ENCODE measurements at places on chromosomes 6 and 20. TPM values are rescaled to one million over a fixed set of nuclear protein-coding genes. Genes with fewer than 3 reads are reported as not detected.

DNA sequence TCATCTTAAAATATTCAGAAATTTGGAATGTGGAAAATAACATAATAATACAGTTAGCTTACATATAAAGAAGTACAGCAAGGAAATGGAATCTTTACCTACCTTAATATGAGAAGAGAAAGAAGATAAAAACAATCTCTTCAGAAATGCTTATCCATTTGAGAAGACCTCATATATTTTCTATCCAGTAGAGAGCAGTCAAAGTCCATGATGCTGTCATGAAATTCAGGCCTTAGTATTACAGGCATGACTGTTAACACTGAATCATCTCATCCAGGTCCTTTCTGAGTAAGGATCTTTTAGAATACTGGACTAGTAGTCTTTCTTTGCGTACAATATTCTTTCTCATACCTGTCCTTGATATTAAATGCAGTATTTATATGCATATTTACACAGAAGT is 713.4 kb downstream of the CD109 start:
- no peak for DNase-seq
- H3K4me3 ChIP-seq = no peak overlapping the region
- no peaks in the 10 kb centered on the region for H3K36me3 ChIP-seq
- H3K4me1 ChIP-seq = no peaks in the 10 kb centered on the region
- no peak overlapping the region for H3K27ac ChIP-seq

- H3K27me3 ChIP-seq = no peaks in the 10 kb centered on the region
- no peak overlapping the region for H3K4me3 ChIP-seq
- H3K4me1 ChIP-seq = no peaks in the 10 kb centered on the region
- DNase-seq = no peak
- peaks cover 62% of the 10 kb centered on the region for H3K36me3 ChIP-seq
Observed at GRCh38 chr6:7224731-7225130, 88.3 kb downstream of the SSR1 start.

DNA sequence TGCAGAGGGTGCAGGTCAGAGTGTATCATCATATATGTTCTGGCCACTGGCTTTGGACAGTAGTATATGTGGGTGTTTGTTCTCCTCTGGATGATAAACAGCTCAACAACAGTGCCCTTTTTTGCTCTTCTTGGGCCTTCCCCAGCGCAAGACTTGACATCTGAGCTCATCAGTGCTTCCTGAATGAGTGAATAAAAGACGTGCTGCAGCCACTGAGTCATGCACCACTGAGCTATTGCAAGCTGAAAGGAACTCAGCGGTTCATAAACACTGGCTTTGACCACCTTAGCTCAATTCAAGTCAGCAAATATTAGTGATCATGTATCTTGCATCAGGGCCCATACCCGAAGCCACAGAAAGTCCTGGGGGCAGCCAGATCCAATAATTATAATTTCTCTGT is 105.3 kb upstream of the KCNG1 start:
- H3K27ac ChIP-seq = no peak overlapping the region
- no peaks in the 10 kb centered on the region for H3K36me3 ChIP-seq
- DNase-seq = no peak
- H3K27me3 ChIP-seq = no peaks in the 10 kb centered on the region
- H3K4me3 ChIP-seq = no peak overlapping the region

DNA sequence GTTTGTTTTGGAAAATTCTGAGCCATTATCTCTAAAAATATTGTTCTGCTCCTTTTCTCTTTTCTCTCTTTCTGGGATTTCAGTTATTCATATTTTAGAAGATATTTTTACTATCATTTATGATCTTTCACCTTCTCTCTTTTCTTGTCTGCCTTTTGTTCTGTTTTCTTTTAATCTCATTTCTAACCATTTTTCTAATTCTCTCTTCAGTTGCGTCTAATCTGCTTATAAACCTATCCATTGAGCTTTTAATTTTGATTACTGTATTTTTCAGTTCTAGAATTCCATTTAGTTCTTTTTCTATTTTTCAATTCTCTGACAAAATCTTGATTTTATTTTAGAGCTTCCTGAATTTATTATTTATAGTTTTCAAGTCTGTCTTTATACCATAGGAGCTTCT is 42.2 kb upstream of the COL10A1 start:
- no peaks in the 10 kb centered on the region for H3K36me3 ChIP-seq
- H3K4me1 ChIP-seq = no peaks in the 10 kb centered on the region
- H3K27me3 ChIP-seq = no peaks in the 10 kb centered on the region
- H3K4me3 ChIP-seq = no peak overlapping the region

DNA sequence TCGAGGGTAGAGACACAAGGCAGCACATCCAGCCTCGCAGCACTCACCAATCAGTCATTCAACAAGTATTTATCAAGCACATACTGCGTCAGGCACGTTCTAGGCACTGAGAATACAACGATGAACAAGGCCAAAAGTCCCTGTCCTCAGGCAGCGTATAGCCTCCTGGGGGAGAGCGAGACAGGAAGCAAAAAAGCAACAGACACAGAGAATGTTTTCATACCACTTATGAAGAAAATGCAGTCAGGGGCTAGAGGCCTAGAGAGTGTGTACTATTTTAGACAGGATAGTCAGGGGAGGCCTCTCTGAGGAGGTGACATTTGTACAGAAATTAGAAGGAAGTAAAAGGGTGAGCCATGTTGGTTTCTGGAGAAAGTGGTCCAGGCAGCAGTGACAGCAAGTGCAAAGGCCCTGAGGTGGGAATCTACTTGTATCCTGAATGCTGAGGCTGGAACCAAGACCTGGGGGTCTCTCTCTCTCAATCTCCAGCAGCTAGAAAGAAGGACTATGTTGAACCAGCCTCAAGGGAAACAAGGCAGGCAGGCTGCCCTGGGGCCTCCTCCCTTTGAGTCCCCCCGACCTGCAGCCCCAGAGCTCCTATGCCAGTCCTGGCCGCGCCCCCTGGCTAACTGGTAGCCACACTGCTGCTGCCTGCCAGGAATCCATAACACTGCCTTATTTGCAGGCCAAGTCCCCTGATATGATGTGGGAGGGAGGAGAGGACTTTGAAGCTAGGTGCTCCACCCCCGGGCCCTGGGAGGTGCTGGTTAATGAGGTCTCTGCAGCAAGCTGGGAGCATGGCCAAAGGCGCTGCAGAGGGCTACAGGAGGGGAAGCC is 151.2 kb downstream of the GRM4 start:
- H3K4me3 ChIP-seq = no peak overlapping the region
- H3K27ac ChIP-seq = no peak overlapping the region
- peaks cover 30% of the 10 kb centered on the region for H3K27me3 ChIP-seq
- no peaks in the 10 kb centered on the region for H3K36me3 ChIP-seq
- DNase-seq = no peak

The ACAT2 gene
- total RNA-seq = 43.0 TPM

The C4A gene
- 43.2 TPM for total RNA-seq

The NRN1 gene
- 4.2 TPM for total RNA-seq

The PRR18 gene
- total RNA-seq = 0.05 TPM

The FAM209A gene
- 0.14 TPM for total RNA-seq
